ENCODE measurements at places on chromosomes 2 and 18.

DNA sequence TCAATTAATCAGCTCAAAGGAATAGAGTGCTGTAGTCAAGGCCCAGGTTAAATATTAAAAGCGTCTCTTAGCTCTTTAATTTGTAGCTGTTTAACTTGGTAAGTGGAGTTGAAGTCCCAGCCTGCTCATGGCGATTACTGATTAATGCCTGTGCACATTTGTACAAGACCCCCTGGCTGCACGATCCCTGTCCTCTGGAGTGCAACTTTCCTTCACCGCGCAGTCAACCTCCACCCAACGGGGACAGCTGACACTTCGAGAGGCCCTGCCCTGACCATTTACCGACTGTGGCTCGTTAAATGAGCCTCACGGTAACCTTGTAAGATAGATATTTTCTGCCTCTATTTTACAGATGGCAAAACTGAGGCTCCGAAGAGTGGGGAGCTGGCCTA lies 5.5 kb upstream of the CYS1 start:
- no peak overlapping the region for H3K4me3 ChIP-seq
- H3K4me1 ChIP-seq, result peaks cover 8% of the 10 kb centered on the region
- DNase-seq, result no peak
- peaks cover 88% of the 10 kb centered on the region for H3K27me3 ChIP-seq
- no peaks in the 10 kb centered on the region for H3K36me3 ChIP-seq
- no peak overlapping the region for H3K27ac ChIP-seq

DNA sequence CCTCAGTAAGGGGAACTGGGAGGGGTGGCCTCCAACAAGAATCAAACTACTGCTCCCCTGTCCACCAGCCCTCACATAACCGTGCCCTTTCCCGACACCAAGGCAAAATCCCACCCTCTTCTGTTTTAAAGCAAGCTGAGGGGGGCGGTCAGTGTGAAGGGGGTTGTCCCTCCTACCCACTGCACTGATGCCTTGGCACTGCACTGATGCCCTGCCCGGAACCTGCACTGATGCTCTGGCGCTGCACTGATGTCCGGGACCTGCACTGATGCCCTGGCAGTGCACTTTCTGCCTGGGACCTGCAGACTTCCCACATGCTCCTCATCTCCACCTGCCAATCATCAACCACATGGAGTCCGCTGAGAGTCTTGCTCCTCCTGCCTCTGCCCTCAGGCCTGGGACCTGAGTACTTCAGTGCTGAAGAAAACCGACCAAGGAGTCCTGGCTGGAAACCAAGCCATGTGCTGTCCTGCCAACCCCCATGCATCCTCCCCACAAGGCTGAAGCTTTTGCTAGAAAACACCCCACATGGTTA lies 179.5 kb downstream of the SMAD2 start:
- no peak for DNase-seq
- H3K4me1 ChIP-seq, result peaks cover 3% of the 10 kb centered on the region
- H3K36me3 ChIP-seq, result no peaks in the 10 kb centered on the region
- H3K27me3 ChIP-seq, result peaks cover 5% of the 10 kb centered on the region
- H3K27ac ChIP-seq, result no peak overlapping the region

- peaks cover 1% of the 10 kb centered on the region for H3K36me3 ChIP-seq
- no peak overlapping the region for H3K4me3 ChIP-seq
- H3K27me3 ChIP-seq, result peaks cover 4% of the 10 kb centered on the region
These were observed 75.2 kb downstream of the SOWAHC start for GRCh38 chr2:109689182-109689930.

DNA sequence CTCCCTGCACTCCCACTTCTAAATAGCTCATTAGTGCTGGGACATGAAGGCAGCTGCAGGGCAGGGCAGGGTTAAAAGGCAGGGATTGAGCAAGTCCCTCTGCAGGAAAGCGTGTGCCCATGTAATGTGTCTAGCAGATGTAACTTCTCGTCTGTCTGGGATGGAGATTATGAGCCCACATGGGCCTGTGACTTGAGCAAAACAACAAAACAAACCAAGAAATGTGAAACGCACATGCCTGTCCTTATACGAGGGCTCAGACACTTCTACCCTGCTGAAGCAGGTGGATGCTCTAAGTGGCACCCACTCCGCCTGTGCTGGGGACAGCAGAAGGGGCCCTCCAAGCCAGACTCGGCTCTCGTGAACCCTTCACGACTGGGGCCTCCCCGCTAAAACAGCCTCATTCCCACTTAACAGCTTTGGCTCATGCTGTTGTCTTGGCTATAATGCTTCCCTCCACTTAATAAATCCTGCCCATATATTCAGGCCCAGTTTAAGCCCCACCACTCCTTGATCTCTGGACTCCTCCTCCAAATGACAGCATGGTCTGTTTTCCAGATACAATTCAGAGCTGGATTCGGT lies 40.9 kb downstream of the TMEM247 start:
- H3K4me3 ChIP-seq, result no peak overlapping the region
- H3K27ac ChIP-seq, result no peak overlapping the region
- no peaks in the 10 kb centered on the region for H3K27me3 ChIP-seq

- no peak overlapping the region for H3K27ac ChIP-seq
- H3K36me3 ChIP-seq, result peaks cover 58% of the 10 kb centered on the region
- no peak for DNase-seq
- no peak overlapping the region for H3K4me3 ChIP-seq
- H3K27me3 ChIP-seq, result no peaks in the 10 kb centered on the region
- peaks cover 3% of the 10 kb centered on the region for H3K4me1 ChIP-seq
These were observed 11.6 kb upstream of the RBM44 start for GRCh38 chr2:237786936-237787335.

- H3K27me3 ChIP-seq, result no peaks in the 10 kb centered on the region
- no peak within 1 kb of the TSS for H3K4me3 ChIP-seq
- H3K27ac ChIP-seq, result no peak within 1 kb of the TSS
- no peaks in the 10 kb centered on the region for H3K36me3 ChIP-seq
These were observed at the start of gene DSC1 for GRCh38 chr18:31162825-31163435. DSC1 (minus strand) TSS chr18:31162856; CDS start chr18:31162594, 262 bp downstream.

DNA sequence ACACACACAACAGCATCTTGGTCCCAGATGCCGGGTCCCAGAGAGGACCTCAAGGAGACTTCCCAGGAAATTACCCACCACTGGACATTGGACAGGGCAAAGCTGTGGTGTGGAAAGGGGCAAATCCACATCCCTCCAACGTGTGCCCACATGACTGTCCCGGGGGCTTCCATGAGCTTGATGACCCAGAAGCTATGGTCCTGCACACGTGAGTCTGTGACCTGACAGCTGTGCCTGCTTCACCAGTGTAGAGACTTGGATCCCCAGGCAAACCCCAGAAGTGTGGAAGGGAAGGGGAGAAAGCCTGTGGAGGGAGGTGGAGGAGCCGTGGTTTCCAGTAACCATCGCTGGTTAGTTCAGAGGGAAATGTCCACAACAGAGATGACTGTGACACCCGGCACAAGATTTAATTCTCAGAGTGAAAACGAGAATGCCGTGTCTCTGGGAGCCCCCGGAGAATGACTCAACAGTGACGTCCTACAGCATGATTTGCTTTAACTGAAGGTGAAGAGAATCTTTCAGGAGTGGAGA lies 19.1 kb upstream of the GPR55 start:
- peaks cover 15% of the 10 kb centered on the region for H3K36me3 ChIP-seq
- H3K4me3 ChIP-seq, result peak overlapping the region; percentile 79
- H3K4me1 ChIP-seq, result peaks cover 63% of the 10 kb centered on the region
- H3K27me3 ChIP-seq, result peaks cover 22% of the 10 kb centered on the region
- H3K27ac ChIP-seq, result peak overlapping the region; percentile 89

- H3K4me1 ChIP-seq, result no peaks in the 10 kb centered on the region
- no peak overlapping the region for H3K27ac ChIP-seq
- H3K27me3 ChIP-seq, result no peaks in the 10 kb centered on the region
- no peaks in the 10 kb centered on the region for H3K36me3 ChIP-seq
These were observed 151.6 kb downstream of the FSHR start for GRCh38 chr2:49002750-49003149.

DNA sequence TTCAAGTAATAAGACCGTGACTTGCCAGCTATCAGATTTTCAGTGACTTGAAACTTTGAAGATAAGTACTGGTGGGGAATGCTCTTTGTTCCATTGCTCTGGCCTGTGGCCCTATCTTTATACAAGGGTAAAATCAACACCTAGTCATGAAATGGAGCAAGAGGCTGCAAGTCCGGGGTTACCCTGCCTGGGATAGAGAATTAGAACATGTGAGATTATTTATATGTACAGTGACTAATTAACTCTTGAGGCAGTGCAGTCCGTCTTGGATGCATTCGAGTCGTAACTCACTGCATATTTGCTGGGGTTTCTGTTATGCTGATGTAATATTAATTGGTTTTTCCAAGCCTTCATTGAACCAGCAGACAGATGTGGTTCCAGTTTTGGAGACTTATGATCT lies 105.8 kb upstream of the LYPD6 start:
- no peak overlapping the region for H3K4me3 ChIP-seq
- H3K27ac ChIP-seq, result no peak overlapping the region
- H3K4me1 ChIP-seq, result no peaks in the 10 kb centered on the region
- H3K27me3 ChIP-seq, result peaks cover 19% of the 10 kb centered on the region

GRCh38 chr18:7754725-7755181 lies 187.6 kb downstream of the PTPRM start:
- H3K27me3 ChIP-seq, result no peaks in the 10 kb centered on the region
- no peaks in the 10 kb centered on the region for H3K4me1 ChIP-seq
- H3K4me3 ChIP-seq, result no peak overlapping the region
- no peak overlapping the region for H3K27ac ChIP-seq
- no peak for DNase-seq

DNA sequence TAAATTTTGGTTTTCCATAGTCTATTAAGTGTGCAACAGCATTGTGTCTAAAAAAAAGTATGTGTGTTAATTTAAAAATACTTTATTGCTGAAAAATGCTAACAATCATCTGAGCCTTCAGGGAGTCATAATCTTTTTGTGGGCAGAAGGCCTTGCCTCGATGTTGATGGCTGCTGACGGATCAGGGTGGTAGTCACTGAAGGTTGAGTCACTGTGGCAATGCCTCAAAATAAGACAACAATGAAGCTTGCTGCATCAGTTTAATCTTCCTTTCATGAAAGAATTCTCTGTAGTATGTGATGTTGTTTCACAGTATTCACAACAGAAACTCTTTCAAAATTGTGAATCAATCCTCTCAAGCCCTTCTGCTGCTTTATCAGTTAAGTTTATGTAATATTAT lies 31.3 kb downstream of the HDHD2 start:
- H3K4me1 ChIP-seq, result peaks cover 23% of the 10 kb centered on the region
- DNase-seq, result no peak
- no peak overlapping the region for H3K27ac ChIP-seq
- no peaks in the 10 kb centered on the region for H3K27me3 ChIP-seq
- peaks cover 47% of the 10 kb centered on the region for H3K36me3 ChIP-seq

GRCh38 chr2:161355983-161356382 lies 47.8 kb downstream of the PSMD14 start:
- H3K27me3 ChIP-seq, result no peaks in the 10 kb centered on the region
- H3K36me3 ChIP-seq, result peaks cover 18% of the 10 kb centered on the region
- peaks cover 3% of the 10 kb centered on the region for H3K4me1 ChIP-seq
- H3K4me3 ChIP-seq, result no peak overlapping the region
- no peak overlapping the region for H3K27ac ChIP-seq

- no peaks in the 10 kb centered on the region for H3K4me1 ChIP-seq
- H3K27ac ChIP-seq, result no peak overlapping the region
- H3K27me3 ChIP-seq, result peaks cover 31% of the 10 kb centered on the region
These were observed 185.7 kb upstream of the ZEB2 start for GRCh38 chr2:144705328-144706245.

DNA sequence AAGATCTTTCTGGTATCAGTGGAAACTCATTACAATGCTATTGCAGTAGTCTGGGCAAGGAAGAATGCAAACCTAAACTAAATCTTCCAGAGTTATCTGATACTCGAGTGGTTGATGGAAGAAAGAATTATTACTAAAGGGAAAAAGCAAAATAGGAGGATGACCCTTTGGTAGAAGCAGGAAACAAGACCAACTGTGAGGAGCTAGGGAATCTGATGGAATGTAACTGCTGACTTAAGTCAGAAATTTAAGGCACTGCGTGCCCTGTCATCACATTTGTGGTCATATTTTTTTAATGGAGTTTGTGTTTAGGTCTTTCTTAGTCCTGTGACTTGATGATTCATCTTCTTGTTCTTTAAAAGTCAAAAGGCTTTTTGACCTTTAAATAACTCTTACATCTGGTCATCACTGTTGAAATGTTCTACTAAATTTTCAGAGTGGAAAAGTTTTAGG lies 36.5 kb upstream of the ARMC9 start:
- peaks cover 19% of the 10 kb centered on the region for H3K4me1 ChIP-seq
- no peak overlapping the region for H3K4me3 ChIP-seq
- DNase-seq, result no peak
- peak overlapping the region; percentile 8 for H3K27ac ChIP-seq

- no peaks in the 10 kb centered on the region for H3K36me3 ChIP-seq
- no peaks in the 10 kb centered on the region for H3K4me1 ChIP-seq
- H3K4me3 ChIP-seq, result no peak overlapping the region
- no peak overlapping the region for H3K27ac ChIP-seq
- no peak for DNase-seq
These were observed 22.5 kb downstream of the DAPL1 start for GRCh38 chr2:158817588-158817987.

DNA sequence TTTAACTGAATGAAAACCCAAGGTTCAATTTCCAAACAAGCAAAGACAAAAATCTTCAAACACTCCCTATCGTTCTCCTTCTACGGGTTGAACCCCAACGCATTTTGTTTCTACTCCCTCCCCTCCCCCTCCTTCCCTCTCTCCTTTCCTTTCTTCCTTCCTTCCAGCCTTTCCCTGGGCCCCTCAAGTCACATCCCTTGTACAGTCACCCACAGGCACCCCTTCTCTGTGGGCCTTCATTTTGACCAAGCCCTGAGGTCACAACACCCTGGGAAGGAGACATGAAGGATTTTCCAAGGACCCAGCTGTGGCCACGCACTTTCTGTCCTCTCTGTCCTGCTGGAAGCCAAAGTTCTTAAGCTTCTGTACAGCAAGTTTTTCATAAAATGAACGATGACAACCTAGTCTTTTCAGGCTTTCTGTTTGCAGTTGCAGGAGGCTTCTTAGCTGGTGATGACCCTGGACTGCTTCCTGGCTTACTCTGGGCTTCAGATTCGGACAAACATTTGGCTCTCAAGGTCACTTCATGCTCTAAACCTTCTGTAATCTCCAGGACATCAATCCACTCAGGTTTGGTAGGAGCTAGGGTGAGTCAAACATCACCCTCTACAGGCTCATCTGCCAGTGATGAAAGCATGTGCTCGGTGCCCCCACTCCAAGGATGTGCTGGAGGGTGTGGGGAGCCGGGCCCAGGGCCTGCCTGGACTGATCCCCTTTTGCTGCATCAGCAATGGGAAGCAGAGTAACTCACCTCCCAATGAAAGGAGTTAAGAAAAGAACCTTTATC lies 25.5 kb downstream of the TMEM247 start:
- no peak overlapping the region for H3K27ac ChIP-seq
- no peak for DNase-seq
- peaks cover 18% of the 10 kb centered on the region for H3K4me1 ChIP-seq
- H3K27me3 ChIP-seq, result peaks cover 2% of the 10 kb centered on the region
- H3K36me3 ChIP-seq, result peaks cover 2% of the 10 kb centered on the region
- H3K4me3 ChIP-seq, result no peak overlapping the region
